ENCODE measurements at places on chromosomes 16 and 17. TPM values are rescaled to one million over a fixed set of nuclear protein-coding genes. Genes with fewer than 3 reads are reported as not detected.

GRCh38 chr16:12203780-12204351, 227.3 kb downstream of the SNX29 start:
- no peak for DNase-seq

GRCh38 chr16:89112377-89113151, 18.9 kb downstream of the ACSF3 start:
- DNase-seq = peak; percentile 24

GRCh38 chr17:78895322-78895721, 7.7 kb downstream of the CEP295NL start:
- no peak for DNase-seq

DNA sequence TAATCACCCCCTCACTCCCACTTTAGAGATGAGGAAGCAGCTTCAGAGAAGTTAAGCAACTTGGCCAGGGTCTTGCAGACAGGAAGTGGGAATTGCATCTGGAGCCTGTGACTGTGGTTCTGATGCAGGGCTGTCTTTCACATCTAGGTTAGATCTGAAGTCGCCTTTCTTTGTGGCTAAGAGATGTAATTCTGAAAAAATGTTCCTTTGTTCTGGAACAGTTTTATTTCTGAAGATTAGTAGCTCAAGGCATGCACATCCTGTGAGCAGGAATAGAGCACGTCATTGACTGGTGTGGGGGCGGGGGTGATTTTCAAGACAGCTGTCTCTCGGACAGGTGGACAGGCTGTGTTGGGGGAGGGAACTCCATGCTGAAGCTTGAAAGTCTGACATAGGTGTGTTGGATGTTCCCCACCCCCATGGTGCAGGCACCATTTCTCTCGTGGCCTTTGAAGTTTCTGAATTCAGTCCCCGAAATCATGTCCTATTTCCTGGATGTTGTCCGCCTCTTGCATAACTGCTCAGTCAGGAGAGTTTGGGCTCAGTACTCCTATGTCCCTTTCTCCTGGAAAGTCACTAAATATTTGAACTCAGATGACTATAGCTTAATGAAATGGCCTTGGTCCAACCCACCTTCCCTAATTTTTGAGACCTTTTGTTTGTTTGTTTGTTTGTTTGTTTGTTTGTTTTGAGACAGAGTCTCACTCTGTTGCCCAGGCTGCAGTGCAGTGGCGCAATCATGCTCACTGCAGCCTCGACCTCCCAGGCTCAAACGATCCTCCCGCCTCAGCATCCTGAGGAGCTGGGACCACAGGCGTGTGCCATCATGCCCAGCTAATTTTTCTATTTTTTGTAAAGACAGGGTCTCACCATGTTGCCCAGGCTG, 21.0 kb upstream of the HERPUD1 start:
- DNase-seq = no peak

SHCBP1 gene
- polyA plus RNA-seq = 11.0 TPM

DNA sequence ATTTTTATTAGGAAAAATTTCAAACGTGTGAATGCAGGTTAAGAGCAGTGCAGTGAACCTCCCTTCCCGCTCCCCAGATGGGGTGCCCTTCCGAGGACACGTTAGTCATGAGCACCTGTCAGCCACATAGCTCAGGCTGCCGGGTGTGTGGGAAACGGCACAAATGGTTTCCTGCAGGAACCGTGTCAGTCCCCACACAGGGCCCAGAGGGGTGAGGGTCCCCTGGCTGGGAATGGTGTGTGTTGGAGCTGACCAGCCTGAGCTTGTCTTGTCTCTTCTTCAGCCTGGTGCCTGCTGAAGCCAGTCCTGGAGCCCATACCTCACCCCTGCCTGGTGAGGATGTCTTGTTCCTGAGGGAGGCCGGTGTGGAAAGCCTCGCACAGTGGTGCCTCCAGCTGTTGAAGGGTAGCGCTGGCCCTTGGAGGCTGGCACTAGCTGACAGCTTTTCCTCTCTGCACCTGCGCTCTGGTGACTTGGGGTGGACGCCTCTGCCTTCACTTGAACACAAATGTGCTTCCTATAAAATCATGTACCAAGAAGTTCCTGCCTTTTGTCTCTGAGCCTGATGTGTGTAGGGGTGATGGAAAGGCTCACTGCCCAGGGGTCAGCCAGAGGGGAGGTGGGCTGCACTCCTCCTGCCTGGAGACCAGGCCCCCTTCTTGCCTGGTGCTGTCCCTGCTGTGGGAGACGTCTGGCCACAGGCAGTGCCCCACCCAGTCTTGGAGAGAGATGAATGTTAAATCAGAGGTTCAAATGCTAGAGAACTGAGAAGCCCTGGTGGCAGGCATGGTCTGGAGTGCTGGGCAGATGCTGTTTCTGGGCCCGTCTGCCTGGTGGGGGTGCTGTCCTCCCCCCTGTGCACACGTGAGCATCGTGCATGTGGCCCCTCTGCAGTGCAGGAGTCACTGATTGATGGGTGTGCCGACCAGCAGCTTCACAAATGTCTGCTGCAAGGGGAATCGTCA, 102.6 kb upstream of the ZNF750 start:
- DNase-seq = no peak

KLHL10 gene
- 0.38 TPM for polyA plus RNA-seq

GRCh38 chr17:20995164-20995872, 47.5 kb downstream of the USP22 start:
- no peak for DNase-seq

SMIM5 gene
- polyA plus RNA-seq = 3.4 TPM

RNF43 gene
- 36.9 TPM for polyA plus RNA-seq

DNA sequence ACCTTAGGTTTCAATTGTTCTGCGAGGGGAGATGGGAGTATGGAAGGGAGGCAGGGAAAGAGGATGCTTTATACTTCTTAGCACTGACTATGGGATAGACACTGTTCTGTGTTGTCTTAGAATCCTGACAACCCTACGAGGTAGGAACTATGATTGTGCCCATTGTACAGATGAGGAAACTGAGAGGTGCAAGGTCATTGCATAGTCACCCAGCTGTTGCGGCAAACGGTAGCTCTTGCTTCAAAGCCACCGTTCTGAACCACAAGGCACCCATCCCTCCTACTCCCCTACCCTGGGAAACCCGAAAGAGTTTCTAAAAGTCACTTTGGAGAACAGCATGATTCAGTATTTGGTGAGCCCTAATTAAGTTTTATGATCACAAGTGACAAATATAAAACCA, 7.5 kb downstream of the CCDC40 start:
- no peak for DNase-seq

- DNase-seq = no peak
These were observed 2.3 kb downstream of the DLG4 start for GRCh38 chr17:7217113-7217987.

VPS35 gene
- polyA plus RNA-seq = 155 TPM

GRCh38 chr17:35701491-35701890, 29.9 kb upstream of the RASL10B start:
- no peak for DNase-seq

VKORC1 gene
- 62.7 TPM for polyA plus RNA-seq

DNA sequence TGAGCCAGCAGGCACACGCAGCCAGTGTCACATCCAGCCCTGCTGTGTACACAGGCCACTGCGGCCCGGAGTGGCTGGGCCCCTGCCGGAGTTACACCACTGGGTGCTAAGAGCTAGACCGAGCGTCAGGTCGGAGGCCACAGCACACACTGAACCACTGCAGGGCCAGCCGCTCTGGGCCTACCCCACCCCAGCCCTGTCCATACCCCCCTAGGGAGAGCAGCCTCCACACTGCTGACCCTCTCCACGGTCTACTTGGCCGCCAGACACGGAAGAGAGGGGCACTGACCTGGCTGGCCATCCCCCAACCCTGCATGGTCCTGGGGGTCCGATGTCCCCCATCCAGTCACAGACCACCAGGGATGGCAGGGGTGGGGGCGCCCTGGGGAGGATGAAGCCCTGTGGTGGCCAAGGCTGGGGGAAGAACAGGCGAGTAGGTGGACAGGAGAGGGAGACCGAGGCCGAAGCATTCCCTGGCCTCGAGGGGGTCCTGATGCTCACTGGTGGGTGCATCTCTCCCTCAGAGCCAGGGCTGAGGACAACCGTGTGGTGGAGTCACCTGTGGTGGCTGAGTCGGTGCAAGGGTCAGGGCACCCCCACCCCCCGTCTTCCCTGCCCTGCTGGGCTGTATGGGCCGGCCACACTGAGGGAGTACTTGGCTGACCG, 34.9 kb upstream of the ZC3H18 start:
- DNase-seq = no peak

CNTD1 gene
- 1.8 TPM for polyA plus RNA-seq

ALOX15B gene
- polyA plus RNA-seq = 0.38 TPM

DNA sequence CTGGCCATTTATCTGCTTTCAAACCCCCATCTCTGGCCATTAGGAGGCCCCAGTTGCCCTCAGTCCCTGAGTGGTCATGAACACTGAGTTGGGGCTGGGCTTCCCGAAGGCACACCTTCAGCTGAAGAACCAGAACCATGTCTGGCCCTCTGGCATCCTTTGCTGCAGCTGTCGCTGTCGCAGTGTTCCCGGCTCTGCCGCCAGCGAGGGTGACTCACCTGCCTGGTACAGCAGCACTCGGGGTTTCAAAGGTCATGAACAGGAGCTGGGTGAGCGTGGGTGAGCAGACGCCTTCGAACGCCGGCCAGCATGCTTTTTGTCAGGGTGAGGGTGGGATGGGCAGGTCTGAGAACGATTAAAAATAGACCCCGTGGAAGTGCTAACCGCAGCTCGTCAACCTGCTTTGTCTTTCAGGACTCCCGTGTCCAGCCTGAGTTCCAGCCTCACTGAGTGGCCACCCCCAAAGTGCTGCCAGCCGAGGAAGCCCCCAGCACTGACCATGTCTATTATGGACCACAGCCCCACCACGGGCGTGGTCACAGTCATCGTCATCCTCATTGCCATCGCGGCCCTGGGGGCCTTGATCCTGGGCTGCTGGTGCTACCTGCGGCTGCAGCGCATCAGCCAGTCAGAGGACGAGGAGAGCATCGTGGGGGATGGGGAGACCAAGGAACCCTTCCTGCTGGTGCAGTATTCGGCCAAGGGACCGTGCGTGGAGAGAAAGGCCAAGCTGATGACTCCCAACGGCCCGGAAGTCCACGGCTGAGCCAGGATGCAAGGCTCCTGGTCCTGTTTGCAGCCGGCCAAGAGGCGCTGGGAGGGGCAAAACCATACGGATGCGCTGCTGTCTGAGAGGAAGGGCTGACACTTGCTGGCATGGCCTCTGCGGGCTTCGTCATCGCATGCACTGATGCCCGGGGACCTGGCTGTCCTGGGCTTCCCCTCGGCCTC, 7.6 kb downstream of the SNN start:
- DNase-seq = no peak

- DNase-seq = no peak
These were observed 555 bp downstream of the HDAC5 start for GRCh38 chr17:44122816-44123355.

- no peak for DNase-seq
These were observed 9.1 kb upstream of the SOCS3 start for GRCh38 chr17:78368854-78369495.

DNA sequence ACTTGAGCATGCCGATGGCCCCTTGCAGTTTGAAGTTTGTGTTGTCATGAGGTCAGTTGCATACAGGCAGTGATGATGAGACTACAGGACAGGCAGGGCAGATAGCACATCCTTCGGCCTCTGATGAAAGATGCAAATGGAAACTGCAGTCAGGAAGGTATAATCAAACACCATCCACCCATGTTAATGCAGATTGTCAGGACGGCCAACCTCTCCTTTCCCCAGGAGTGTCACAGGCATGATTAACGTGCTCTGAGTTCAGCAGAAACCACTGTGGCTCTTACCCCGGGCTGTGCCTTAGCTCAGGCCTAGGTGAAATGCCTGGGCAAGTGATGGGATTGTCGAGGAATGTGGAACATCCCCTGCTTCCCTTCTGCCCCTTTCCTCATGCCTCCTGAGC, 893.5 kb upstream of the RBFOX1 start:
- no peak for DNase-seq

All from left lung (tissue), 14 donors.